Chondrocyte (in vitro differentiated cells): ENCODE measurements at places on chromosomes 5 and 9. TPM values are rescaled to one million over a fixed set of nuclear protein-coding genes. Genes with fewer than 3 reads are reported as not detected.

GRCh38 chr5:12865529-12865928, 961.3 kb upstream of the CTNND2 start:
- H3K27me3 ChIP-seq: no peaks in the 10 kb centered on the region
- no peak overlapping the region for H3K4me3 ChIP-seq
- no peaks in the 10 kb centered on the region for H3K36me3 ChIP-seq
- no peak for DNase-seq
- no peak overlapping the region for H3K27ac ChIP-seq

GRCh38 chr5:112738191-112738560, 491 bp downstream of the APC start:
- peak overlapping the region; percentile 98 for H3K27ac ChIP-seq
- no peaks in the 10 kb centered on the region for H3K27me3 ChIP-seq
- H3K4me1 ChIP-seq: peaks cover 21% of the 10 kb centered on the region
- peak overlapping the region; percentile 99 for H3K4me3 ChIP-seq
- DNase-seq: no peak

- H3K4me1 ChIP-seq: no peaks in the 10 kb centered on the region
- no peak overlapping the region for H3K27ac ChIP-seq
- DNase-seq: no peak
- H3K36me3 ChIP-seq: no peaks in the 10 kb centered on the region
- peaks cover 19% of the 10 kb centered on the region for H3K27me3 ChIP-seq
- H3K4me3 ChIP-seq: no peak overlapping the region
These were observed 5.5 kb downstream of the C7 start for GRCh38 chr5:40914835-40915234.

DNA sequence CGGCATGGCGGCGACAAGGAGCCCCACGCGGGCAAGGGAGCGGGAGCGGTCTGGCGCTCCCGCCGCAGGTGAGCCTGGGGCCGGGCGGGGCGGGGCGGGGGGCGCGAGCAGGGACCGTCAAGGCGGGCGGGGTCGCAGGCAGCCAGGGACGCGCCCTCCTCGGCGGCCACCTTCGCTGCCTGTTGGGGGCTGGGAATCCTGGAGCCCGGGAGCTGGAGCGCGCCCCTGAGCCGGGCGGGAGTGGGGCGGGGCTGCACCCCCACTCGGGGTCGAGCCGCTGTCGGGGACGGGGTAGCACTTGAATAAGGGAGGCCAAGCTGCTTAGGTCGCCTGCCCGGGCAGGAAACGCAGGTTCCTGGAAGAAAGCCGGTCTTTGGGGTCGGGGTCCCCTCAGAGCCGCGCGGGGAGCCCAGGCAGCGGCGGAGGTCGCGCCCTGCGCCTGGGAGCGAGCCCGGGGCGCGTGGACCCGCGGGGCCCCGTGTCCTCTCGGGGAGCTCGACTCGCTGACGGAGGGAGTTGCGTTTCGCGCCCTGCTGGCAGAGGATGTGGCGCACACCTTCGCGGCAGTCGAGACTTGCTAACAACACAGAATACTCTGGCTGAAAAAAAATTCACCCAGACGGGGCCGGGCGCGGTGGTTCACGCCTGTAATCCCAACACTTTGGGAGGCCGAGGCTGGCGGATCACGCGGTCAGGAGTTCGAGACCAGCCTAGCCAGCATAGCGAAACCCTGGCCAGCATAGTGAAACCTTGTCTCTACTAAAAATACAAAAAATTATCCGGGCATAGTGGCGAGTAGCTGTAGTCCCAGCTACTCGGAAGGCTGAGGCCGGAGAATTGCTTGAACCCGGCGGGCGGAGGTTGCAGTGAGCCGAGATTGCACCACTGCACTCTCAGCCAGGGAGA, 552 bp downstream of the OTULINL start:
- peaks cover 1% of the 10 kb centered on the region for H3K36me3 ChIP-seq
- peaks cover 33% of the 10 kb centered on the region for H3K27me3 ChIP-seq
- H3K4me1 ChIP-seq: peaks cover 25% of the 10 kb centered on the region
- DNase-seq: no peak

DNA sequence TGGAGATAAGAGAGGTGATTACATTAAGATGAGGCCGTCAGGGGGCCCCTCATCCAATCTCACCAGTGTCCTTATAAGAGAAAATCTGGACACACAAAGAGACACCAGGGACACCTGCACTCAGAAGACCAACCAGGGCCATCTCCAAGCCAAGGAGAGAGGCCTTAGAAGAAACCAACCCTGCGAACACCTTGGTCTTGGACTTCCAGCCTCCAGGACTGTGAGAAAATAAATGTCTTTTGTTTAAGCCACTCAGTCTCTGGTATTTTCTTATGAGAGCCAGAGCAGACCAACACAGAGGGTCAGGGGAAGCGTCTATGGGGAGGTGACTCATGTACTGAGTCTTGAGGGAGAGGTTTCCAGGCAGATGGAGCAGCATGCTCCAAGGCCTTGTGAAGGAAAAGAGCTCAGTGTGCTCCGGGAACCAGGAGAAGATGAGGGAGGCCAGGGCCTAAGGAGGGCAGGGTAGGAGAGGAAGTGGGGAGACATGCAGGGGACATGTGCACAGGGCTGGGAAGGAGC, 5.4 kb downstream of the PHYKPL start:
- no peak overlapping the region for H3K27ac ChIP-seq
- no peaks in the 10 kb centered on the region for H3K27me3 ChIP-seq
- peaks cover 33% of the 10 kb centered on the region for H3K36me3 ChIP-seq

DNA sequence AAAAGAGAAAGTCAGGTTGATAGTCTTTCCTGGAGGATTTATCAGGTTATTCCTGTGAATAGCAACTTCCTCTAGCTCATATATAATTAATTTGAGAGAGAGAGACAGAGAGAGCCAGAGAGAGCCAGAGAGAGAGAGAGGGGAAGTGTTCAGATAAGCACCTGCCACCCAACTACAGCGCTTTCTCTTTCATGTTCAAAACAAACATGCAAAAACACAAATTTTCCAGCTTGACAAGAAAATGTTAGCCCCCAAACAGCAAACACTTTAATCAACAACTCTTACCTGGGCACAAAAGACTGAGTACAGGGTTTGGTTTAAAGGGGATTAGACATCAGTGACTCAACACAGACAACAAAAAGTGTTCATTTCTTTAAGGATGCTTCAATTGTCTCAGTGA, 61.7 kb upstream of the PLPP6 start:
- DNase-seq: no peak
- peaks cover 7% of the 10 kb centered on the region for H3K27me3 ChIP-seq
- H3K4me3 ChIP-seq: no peak overlapping the region
- H3K27ac ChIP-seq: no peak overlapping the region

Gene ASS1
- 193 to 202 TPM (median 194 TPM) in 3 replicates for total RNA-seq

DNA sequence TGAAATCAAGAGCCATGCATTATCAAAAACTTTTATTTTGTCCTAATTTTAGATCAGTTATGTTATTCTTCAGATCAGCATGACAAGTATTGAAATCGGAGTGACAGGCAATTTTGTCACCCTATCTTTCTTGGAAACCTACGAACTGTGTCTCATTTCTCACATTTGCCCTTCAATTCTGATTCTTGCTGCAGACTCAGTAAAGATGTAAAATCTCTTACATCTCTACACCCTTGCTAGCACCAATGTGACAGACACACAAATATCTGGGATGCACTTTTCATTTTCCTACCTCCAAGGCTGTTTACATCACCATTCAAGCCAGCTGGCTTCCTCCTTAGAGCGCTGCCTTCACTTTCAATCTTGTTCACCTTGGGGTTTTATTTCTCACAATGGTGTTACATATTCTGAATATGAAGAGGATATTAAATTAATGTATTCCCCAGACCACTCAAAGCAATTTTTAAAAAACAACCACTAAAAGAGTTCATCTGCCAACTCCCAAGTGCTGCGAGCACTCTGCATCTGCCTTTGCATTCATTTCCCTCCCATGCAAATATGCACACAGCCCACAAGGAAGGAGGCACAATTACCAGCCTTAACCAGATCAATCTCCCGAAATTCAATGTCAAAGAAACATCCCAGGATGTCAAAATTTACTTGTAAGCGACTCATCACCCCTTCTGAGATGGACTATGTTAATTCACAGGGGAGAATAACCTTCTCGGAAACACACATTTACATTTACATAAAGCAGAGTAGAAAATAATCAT, 164.3 kb downstream of the ENC1 start:
- no peaks in the 10 kb centered on the region for H3K4me1 ChIP-seq
- no peak overlapping the region for H3K27ac ChIP-seq
- H3K27me3 ChIP-seq: peaks cover 4% of the 10 kb centered on the region
- no peaks in the 10 kb centered on the region for H3K36me3 ChIP-seq

DNA sequence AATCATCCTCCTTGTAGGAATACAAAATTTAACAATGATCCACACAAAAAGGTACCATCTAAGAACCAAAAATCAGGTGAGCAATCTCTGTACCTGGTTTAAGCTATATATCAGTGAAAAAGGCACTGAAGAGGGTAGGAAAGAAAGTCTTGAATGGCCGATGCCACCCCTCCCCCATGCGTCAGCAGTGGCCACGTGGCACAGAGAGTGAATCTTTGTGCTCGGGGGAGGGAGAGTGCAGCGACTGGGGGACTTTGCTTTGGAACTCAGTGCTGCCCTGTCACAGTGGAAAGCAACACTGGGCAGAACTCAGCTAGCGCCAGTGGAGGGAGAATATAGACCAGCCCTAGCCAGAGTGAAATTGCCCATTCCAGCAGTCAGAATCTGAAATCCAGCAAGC, 28.3 kb upstream of the PDE4D start:
- no peaks in the 10 kb centered on the region for H3K36me3 ChIP-seq
- no peak overlapping the region for H3K27ac ChIP-seq
- DNase-seq: no peak
- H3K4me3 ChIP-seq: no peak overlapping the region
- H3K4me1 ChIP-seq: peaks cover 1% of the 10 kb centered on the region

Gene PHF24
- total RNA-seq: 0.30 to 1.0 TPM in 2 of 3 replicates, not detected in the other

GRCh38 chr9:5876711-5877110, 14.0 kb upstream of the MLANA start:
- no peak for DNase-seq
- no peaks in the 10 kb centered on the region for H3K4me1 ChIP-seq
- no peak overlapping the region for H3K4me3 ChIP-seq
- H3K27me3 ChIP-seq: no peaks in the 10 kb centered on the region
- H3K36me3 ChIP-seq: no peaks in the 10 kb centered on the region
- H3K27ac ChIP-seq: no peak overlapping the region

DNA sequence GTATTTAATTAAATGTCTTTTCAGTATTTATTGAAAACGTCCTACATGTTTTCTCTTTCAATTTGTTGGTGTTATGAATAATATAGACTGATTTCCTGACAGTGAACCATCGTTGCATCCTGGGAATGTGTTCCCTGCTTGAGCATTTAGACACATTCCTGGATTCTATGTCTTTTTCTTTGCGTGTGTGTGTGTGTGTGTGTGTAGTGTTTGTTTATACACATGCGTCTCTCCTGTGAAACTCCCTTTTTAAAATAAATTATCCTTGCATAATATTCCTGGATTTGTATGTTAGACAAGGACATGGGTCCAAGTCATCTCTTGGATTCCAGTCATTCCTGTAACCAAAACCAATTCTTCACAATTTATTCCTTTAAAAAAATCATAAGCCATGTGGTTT, 153.4 kb downstream of the HSPA4 start:
- H3K4me3 ChIP-seq: no peak overlapping the region
- H3K27ac ChIP-seq: peak overlapping the region; percentile 84
- no peaks in the 10 kb centered on the region for H3K36me3 ChIP-seq
- H3K27me3 ChIP-seq: peaks cover under 1% of the 10 kb centered on the region

DNA sequence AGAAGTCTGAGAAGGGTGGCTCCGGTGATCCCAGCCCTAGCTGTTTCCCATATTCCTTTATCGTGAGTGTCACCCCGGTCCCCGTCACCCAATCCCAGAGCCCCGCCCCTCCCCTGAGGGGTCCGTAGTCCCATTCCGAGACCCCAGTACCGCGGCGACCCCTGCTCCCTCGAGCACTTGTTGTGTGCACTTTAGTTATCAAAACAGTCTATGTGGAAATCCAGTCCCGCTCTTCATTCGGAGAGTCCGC, 223 bp downstream of the LRSAM1 start:
- DNase-seq: no peak
- peaks cover 38% of the 10 kb centered on the region for H3K36me3 ChIP-seq
- peak overlapping the region; percentile 99 for H3K27ac ChIP-seq
- peak overlapping the region; percentile 93 for H3K4me3 ChIP-seq
- peaks cover 43% of the 10 kb centered on the region for H3K4me1 ChIP-seq
- no peaks in the 10 kb centered on the region for H3K27me3 ChIP-seq

DNA sequence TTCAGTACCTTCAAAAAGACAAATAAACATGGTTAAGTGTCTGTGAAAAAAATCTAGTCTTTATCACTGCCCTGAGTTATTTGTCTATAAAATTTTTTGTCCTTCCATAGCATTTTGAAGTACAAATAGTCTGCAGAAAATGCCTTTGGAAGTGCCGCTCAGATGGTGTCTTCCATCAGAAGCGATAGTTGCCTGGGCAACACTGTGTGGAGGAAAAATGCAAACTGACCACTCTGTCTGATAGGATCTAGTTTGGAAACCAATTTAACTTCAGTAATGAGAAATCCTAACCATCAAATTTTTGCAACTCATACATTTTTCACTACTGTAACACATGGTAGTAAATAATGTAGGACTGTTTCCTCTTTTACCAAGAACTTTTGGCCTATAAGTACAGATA, 449.9 kb downstream of the PRELID2 start:
- H3K4me1 ChIP-seq: no peaks in the 10 kb centered on the region
- no peak for DNase-seq
- no peak overlapping the region for H3K4me3 ChIP-seq
- H3K27ac ChIP-seq: no peak overlapping the region
- H3K27me3 ChIP-seq: no peaks in the 10 kb centered on the region

Gene PPP3R2
- not detected in 3 replicates for total RNA-seq

Gene SH3RF2
- total RNA-seq: 0.33 to 0.42 TPM (median 0.39 TPM) in 3 replicates

Gene DMRT3
- not detected in 3 replicates for total RNA-seq

Gene HAVCR2
- 0.28 to 0.35 TPM in 2 of 3 replicates, not detected in the other for total RNA-seq

GRCh38 chr5:125269926-125270325, 523.5 kb upstream of the ZNF608 start:
- H3K27ac ChIP-seq: no peak overlapping the region
- no peaks in the 10 kb centered on the region for H3K27me3 ChIP-seq
- no peak overlapping the region for H3K4me3 ChIP-seq
- DNase-seq: no peak
- no peaks in the 10 kb centered on the region for H3K36me3 ChIP-seq
- H3K4me1 ChIP-seq: peaks cover 26% of the 10 kb centered on the region

- H3K4me3 ChIP-seq: no peak overlapping the region
- no peak overlapping the region for H3K27ac ChIP-seq
- peaks cover 3% of the 10 kb centered on the region for H3K27me3 ChIP-seq
- no peaks in the 10 kb centered on the region for H3K4me1 ChIP-seq
These were observed 405.1 kb downstream of the KCTD16 start for GRCh38 chr5:144575736-144576135.

Gene GFRA3
- 0.12 to 0.23 TPM in 2 of 3 replicates, not detected in the other for total RNA-seq

GRCh38 chr5:123827811-123828210, 315.8 kb downstream of the CSNK1G3 start:
- H3K27ac ChIP-seq: no peak overlapping the region
- DNase-seq: no peak
- no peaks in the 10 kb centered on the region for H3K4me1 ChIP-seq
- H3K4me3 ChIP-seq: no peak overlapping the region

- H3K27ac ChIP-seq: no peak overlapping the region
- no peak overlapping the region for H3K4me3 ChIP-seq
- peak; percentile 24 for DNase-seq
- H3K4me1 ChIP-seq: peaks cover 54% of the 10 kb centered on the region
- H3K36me3 ChIP-seq: no peaks in the 10 kb centered on the region
- no peaks in the 10 kb centered on the region for H3K27me3 ChIP-seq
These were observed 278.1 kb downstream of the GADD45G start for GRCh38 chr9:89882930-89883361.

Gene WNK2
- total RNA-seq: 0.44 to 3.3 TPM (median 2.3 TPM) in 3 replicates

GRCh38 chr5:129474544-129474943, 14.4 kb downstream of the ADAMTS19 start:
- H3K36me3 ChIP-seq: no peaks in the 10 kb centered on the region
- no peak overlapping the region for H3K4me3 ChIP-seq
- peaks cover 3% of the 10 kb centered on the region for H3K27me3 ChIP-seq
- DNase-seq: no peak
- H3K4me1 ChIP-seq: no peaks in the 10 kb centered on the region
- no peak overlapping the region for H3K27ac ChIP-seq
